ENCODE measurements at places on chromosomes 6 and 20.

DNA sequence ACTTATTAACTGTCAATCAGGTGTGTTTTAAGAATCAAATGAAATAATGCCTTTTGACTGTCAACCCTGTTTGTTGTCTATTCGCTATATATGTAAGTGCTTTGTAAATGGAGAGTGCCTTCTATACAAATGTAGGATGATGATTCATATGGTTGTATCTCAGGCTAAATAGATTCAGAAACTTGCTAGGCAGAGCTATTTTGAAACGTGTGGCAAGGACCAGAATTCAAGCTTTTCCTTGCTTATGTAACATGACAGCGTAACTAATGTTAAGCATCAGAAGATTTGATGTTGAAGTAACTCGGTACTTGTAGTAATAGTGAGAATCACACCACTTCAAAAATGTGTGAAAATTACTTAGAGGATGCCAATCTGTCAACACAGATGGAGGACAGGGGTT is 3.4 kb downstream of the OGFRL1 start:
- no peak for DNase-seq

DNA sequence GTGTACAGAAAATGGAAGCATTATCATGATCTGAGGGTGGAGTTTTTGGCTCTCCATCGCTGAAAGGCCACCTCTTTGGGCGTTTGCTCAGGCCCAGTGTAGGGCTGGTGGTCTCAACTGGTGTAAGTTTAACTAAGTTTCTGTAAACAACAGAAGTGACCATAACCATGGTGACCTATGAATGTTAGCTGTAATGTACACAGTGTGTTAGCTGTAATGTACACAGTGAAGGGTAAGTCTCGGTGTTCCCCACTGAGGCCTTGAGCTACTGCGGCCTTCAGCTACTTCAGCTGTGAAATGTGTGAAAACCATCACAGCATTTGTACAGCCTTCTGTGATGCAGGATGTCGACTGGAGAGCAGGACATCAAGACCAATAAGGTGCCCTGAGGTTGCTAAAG is 185.2 kb downstream of the MYLK4 start:
- no peak for DNase-seq

- peak; percentile 42 for DNase-seq
Observed at GRCh38 chr20:7775072-7775471, 165.2 kb downstream of the HAO1 start.

DNA sequence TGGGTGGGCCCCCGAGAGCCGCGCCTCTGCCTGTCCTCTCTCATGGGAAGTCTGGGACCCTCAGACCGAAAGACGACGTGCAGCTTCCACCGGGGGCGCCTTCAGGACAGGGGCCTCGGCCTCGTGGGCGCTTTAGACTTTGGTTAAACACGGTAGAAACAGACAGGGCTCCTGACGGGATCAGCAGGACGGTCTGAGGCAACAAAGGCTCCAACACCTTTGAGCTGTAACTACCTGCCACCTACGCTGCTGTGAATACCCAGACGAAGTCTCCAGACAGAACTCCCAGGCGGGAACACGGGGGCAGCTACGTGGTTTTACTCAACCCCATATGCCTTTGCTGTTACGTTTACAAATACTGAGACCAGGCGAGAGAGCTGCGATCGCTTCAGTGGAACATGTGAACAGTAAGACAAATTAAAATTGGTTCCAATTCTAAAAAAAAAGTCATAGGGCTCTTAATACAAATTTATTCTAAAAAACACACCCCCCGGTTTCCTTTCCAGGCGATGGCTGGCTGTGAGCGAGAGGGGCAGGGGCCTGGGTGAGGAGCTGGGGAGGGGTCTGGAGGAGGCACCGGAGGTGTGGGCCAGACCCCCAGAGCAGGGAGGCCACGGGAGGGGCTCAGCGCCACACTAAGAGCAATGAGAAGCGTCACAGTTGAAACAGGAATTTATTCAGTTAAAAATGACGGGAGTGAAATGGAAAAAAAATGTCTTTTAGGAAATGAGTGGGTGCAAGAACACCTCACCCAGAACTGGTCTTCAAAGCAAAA is 453.2 kb downstream of the QKI start:
- no peak for DNase-seq

All from fibroblast of pulmonary artery (primary cell).